M059J (cell line): ENCODE measurements at places on chromosomes 7 and 10. TPM values are rescaled to one million over a fixed set of nuclear protein-coding genes. Genes with fewer than 3 reads are reported as not detected.

Gene RELN
- 1.0 and 1.6 TPM in 2 replicates for total RNA-seq

Gene WASHC2A
- 6.0 and 6.2 TPM in 2 replicates for total RNA-seq

Gene AKR1C8
- total RNA-seq = not detected in 2 replicates

Gene CLCN1
- not detected in 2 replicates for total RNA-seq
